ENCODE measurements at places on chromosomes 3 and 15.
A peak's percentile ranks its signal among the peaks of the same experiment; 100 is the strongest.

- DNase-seq: no peak
These were observed 121.9 kb downstream of the BBX start for GRCh38 chr3:107644631-107645030.

DNA sequence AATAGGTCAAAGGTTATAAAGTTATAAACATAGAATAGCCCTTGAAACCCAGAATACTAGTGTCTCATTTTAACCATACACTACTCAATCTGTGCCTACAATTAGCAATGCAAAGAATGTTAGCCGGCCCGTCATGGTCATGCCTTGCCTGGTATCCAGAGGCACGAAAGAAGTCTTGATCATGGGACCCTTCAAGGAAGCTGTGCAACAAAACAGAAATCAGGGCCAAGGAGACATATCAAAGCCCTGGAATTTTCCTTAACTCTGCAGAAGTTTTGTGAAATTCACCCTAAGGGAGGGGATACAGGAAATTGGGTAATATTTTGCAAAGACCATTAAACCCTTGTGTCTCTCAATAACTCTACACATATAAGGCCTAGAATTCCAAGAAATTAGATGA, 482.4 kb downstream of the ROBO1 start:
- DNase-seq: no peak

GRCh38 chr3:167785790-167786189, 50.3 kb downstream of the SERPINI1 start:
- no peak for DNase-seq

DNA sequence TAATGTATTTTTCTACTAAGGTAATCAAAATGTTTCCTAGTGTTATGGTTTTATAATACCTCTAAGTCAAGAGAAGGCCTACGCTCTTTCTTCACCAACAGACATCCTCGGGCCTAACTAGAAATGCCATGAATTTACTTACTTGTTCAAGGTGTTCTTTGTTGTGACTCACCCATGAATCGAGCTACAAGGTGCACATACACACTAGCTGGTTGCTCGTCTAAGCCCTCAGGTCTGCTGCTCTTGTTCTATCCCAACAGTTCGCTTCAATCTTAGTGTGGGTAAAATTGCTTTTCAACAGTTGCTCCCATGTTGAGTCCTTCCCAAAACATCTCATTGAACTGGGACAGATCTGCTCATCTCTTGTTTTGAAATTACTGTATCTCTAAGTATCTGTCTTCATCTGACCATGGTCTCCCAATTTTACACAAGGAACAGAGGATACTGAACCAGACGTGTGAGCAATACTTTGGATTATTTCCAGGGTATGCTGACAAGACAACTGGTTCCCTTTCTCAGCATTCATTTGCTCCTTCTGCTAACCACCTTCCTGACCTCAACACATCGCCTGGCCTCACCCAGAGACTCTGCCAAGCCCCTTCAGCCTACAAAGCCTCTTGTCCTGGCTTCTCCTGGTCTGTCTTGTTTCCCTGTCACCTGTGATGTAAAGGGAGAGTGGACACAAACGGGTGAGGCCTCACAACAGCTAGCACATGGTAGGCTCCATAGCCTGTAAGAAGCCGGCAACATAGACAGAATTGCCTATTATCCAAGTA, 84.2 kb downstream of the NEDD4 start:
- no peak for DNase-seq

DNA sequence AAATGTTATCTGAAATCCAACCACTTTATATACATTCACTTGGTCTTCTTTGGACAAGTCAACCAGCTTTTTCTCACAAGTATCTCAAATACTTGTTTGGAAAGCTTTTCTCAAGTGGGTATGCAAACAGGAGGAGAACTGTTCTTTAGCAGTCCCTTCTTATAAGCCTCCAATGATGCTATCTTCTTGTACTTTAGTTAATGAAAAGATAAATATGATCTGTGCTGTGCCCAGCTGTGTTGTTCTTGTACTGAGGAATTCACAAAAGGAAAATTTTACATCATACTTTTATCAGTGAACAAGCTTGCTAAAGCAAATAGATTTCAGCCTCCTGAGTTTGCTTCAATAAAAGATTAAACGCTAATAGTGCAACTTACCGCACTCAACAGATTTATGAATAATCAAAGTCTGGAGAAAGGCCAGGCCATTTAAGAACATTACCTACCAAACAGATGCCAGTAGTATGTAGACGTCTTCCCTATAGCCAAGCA, 395.2 kb downstream of the MECOM start:
- no peak for DNase-seq

GRCh38 chr15:80310776-80311175, 58.8 kb upstream of the CTXND1 start:
- DNase-seq: no peak

- DNase-seq: no peak
These were observed 17.7 kb downstream of the MCF2L2 start for GRCh38 chr3:183410759-183411158.

DNA sequence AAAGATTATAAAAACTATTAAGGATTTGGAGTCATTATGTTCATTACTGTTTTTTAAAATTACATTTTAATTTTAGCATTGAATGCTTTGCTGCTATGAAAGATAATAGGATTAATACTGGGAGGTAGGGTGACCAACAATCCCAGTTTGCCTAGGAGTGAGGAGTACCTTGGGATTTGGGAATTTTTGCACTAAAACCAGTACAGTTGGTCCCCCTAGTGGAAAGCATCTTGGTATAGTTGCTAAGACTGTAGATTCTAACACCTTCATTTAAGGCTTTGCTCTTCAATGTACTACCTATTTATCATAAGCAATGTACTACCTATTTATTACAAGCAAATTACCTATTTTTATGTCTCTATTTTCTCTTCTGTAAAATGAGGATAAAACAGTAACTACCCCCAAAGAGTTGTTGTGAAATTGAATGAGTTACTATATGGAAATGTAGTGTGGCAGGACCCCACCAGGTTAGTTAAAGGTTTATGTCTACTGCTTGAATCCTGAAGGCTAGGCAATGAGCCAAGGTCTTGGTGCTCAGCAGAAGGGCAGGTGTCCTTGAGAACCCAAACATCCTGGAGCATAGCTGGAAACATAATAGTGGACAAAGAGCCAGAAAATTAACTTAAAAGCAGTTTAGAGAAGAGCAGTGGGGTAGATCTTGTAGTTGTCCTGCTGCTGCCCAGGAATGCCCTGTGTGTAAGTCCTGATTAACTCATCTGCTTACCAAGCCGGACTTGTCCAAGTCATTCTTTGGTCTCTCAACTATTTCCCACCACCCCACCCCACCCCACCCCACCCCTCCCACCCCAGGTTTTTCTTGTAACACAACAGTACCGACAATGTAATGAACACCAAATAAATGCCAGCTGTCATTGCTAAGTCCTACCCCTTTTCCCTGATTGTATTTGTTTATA, 49.2 kb upstream of the NMD3 start:
- no peak for DNase-seq

DNA sequence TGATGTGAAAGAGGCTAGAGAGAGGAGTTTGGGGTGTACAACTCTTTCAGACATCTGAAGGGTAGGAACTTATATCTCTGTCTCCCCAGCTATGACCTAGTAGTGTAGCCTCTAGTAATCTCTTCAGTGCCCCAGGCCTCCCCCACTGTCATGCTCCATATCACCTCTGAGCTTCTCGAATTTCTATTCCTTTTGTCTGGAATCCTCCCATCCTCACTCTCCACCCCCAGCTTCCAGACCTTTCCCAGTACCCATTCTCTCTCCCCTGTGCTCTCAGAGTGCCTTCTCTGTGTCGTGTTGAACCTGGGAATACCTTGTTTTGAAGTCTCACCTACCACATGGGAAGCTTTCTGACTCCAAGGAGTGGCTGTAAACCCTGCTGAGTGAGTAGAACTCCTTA, 3.6 kb upstream of the RBPMS2 start:
- DNase-seq: no peak

- no peak for DNase-seq
These were observed 12.1 kb upstream of the UTS2B start for GRCh38 chr3:191342411-191342810.

DNA sequence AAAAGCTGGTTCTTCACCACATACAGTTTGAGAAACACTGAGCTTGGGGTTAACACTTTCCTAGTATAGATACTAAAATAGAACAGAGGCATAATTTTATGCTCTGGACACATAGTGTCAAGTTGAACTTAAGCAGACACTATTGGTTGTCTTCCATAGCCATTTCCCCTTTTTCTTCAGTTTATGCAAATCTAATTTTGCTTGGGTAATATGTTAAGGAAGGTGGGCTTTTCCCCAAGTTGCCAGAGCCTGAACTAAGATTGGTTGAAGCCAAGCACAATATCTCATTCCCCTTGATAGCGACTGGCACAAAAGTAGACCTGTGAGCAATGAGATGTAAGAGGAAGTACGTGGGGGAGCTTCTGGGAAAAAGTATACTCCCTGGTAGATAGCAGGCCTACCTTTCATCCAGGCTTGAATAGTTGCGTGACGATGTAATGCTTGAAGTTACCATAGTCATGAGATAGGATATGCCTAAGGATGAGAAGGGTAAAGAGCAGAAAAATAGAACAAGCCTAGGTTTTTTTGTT, 4.5 kb upstream of the POPDC2 start:
- DNase-seq: no peak

DNA sequence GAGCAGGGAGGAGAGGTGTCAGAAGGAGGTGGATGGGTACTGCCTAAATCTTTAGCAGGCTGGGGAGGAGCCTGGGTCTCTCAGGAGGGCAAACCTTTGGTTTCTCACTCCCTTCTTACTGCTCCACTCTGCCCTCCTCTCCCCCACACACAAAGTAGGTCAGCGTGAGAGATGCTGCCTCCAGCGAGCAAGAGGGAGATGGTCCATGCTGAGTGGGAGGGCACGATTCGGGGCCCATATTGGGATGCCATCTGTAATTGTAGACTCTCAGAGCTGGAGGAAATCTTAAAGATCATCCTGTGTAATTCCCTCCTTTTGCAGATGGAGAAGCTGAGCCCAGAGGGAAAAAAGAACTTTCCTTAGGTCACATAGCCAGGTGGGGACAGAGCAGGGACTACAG, 34.2 kb upstream of the SYN2 start:
- DNase-seq: no peak

DNA sequence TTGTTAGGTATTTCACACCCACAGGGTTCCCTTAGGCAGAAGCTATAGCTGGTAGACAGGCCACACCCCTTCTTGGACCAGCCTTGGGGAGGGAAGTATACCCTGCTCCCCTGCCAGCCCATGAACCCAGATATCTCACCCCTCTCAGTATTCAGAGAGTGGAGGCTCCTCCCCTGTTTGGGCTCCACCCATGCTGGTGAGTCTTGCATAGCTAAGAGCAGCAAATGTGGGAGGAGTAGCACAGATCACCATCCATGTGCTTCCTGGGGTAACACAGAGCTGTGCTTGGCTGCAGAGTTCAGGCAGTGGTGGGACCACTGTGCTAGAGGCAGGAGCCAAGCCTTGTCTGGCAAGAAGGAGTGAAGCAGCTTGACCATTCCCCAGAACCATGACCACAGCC, 427.2 kb downstream of the ZIC1 start:
- no peak for DNase-seq

DNA sequence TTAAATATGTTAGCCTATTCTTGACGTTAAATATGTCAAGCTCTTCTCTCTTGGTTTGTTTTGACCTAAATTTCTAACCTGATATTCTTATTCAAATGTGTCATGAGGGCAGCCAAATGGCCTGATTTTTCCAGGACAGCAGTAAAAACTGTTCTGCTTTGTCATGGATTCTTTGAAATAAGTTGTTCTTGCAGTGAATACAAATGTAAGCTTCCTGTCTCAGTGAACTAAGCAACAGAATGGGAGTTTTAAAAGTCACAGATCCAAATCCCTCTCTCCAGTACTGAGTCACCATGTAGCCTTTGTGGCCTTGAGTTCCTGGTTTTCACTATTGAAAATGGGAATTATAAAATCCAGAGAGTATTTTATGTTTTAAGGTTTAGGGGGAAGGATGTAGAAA, 301.8 kb downstream of the NLGN1 start:
- no peak for DNase-seq

- DNase-seq: no peak
These were observed 28.6 kb downstream of the KCNAB1 start for GRCh38 chr3:156148946-156149381.

- DNase-seq: no peak
These were observed 3.5 kb downstream of the PFN2 start for GRCh38 chr3:149967086-149967685.

DNA sequence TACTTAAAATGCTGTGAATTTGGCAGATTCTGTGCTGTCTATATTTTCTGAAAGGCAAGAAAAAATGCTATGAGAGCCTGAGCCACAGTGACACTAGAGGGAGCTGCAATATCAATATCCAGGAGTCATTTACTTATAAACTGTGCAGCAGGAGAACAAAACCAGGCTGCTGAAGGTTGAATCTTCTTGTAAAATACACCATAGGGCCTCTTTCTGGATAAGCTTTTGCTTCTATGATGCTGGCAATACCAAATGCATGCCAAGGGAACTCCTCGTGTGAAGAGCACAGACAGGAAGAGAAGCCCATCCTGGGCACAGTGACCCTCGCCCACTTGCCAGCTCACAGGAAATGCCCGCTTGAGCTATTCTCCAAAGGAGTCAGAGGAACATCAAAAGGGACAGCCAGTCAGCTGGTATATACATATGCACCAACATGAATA, 48.0 kb upstream of the TSPAN3 start:
- peak; percentile 52 for DNase-seq

- DNase-seq: peak; percentile 18
These were observed 82.7 kb upstream of the SLC6A6 start for GRCh38 chr3:14319654-14320182.

DNA sequence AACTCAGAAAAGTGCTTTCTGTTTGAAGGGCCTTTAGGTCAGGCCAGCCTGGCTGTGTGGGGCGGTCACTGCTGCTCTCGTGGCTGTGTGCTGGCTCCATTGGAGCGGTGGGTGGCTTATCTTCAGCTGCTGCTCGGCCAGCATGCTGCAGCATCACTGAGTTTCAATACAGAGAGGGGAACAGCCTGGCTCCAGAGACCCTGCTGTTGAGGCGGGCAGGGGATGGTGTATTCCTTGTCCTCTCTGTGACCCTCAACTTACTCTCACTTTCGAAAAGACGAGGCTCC, 248.5 kb upstream of the ONECUT1 start:
- no peak for DNase-seq

DNA sequence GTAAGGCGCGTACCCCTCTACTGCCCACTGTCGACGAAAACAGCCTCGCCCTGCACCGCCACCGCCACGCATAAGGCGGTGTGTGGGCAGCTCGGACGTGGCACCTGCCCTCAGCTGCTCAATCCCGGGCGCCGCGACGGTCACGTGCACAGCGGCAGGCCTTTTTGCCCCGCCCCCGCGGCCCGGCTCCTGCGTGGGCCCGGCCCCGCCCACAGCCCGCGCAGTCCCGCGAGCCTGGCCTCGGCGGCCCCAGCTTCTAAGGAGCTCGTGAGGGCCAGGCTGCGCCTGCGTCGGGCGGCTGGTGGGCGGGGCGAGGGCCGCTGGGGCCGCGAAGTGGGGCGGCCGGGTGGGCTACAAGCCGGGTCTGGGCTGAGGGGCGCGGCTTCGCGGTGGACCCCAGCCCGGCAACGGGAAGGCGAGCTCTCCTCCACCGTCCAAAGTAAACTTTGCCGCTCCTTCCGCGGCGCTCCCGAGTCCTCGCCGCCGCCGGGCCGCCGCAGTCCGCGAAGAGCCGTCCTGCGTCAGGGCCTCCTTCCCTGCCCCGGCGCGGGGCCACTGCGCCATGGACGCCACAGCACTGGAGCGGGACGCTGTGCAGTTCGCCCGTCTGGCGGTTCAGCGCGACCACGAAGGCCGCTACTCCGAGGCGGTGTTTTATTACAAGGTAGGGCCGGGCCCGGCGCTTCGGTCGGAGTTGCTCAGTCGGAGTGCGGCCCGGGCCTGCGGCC, at the start of gene CAPN7:
CAPN7 (plus strand) TSS at position 313 of the 728 bp plus-strand sequence; CDS start at position 563, 250 bp downstream.
- DNase-seq: peak; percentile 81

- no peak for DNase-seq
These were observed 32.6 kb upstream of the IREB2 start for GRCh38 chr15:78405336-78405924.

Measured in fibroblast of skin of left biceps (primary cell).